ENCODE measurements at places on chromosomes 1 and 21. TPM values are rescaled to one million over a fixed set of nuclear protein-coding genes. Genes with fewer than 3 reads are reported as not detected.

GRCh38 chr21:24367936-24368335 lies 1239.3 kb downstream of the MRPL39 start:
- no peak for DNase-seq

GRCh38 chr1:12594966-12595756 lies 22.8 kb downstream of the DHRS3 start:
- DNase-seq = peak; percentile 48

Gene TSPEAR
- total RNA-seq = 0.21 TPM

Gene DNAJC28
- total RNA-seq = 2.7 TPM

Gene VANGL1
- total RNA-seq = 15.3 TPM
